ENCODE measurements at places on chromosomes 13 and 19.

- no peak for DNase-seq
Measured at GRCh38 chr19:53101518-53101917, 1.7 kb downstream of the ZNF160 start.

- no peak for DNase-seq
Measured at GRCh38 chr13:113906571-113906970, 42.7 kb upstream of the GAS6 start.

- DNase-seq, result no peak
Measured at GRCh38 chr19:47711652-47712242, 1.5 kb upstream of the EHD2 start.

DNA sequence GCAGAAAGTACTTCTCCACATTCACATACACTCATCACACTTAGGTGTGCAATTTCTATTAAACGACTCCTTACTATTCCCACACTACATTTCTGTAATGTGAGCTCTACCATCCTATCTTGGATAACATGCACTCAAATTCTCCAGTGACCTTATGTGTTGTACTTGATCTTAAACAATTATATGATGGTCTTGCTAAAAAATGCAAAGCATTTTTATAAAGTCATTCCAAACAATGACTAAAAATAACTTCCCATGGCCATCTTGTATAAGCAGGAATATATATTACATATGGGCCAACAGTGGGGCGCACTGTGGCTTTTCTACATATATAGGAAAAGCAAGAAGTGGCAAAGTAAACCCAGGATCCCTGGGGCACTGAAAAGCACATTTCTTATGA is 155.5 kb downstream of the FLT1 start:
- no peak for DNase-seq

GRCh38 chr19:17944301-17944700 is 11.5 kb downstream of the CCDC124 start:
- DNase-seq, result no peak

- DNase-seq, result no peak
Measured at GRCh38 chr13:42544246-42544926, 29.6 kb upstream of the TNFSF11 start.

GRCh38 chr19:46995492-46995891 is 24.1 kb upstream of the NPAS1 start:
- DNase-seq, result no peak

- DNase-seq, result no peak
Measured at GRCh38 chr19:47123406-47123805, 7.2 kb upstream of the SAE1 start.

- DNase-seq, result no peak
Measured at GRCh38 chr13:98721825-98722510, 30.5 kb downstream of the SLC15A1 start.

DNA sequence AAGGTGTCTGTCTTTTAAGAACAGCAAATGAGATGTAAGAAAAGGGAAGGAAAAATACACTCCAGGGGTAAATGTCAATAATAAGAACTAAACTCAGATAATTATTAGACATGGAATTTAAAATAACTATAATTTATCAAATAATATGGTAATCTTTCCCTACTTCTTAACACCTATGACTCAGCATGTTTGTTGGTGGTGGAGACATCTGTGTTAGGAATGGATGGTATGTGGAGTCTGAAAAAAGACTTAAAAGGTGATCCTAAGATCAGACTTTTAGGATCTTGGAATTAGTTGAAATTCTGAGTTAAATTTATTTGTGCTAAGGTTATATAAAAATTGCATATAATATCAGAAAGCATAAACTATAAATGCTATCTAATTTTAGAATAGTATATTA is 915.1 kb downstream of the SLITRK5 start:
- DNase-seq, result no peak

- no peak for DNase-seq
Measured at GRCh38 chr13:74574964-74575728, 440.9 kb upstream of the KLF12 start.

- no peak for DNase-seq
Measured at GRCh38 chr19:5083547-5083965, 114.6 kb downstream of the KDM4B start.

DNA sequence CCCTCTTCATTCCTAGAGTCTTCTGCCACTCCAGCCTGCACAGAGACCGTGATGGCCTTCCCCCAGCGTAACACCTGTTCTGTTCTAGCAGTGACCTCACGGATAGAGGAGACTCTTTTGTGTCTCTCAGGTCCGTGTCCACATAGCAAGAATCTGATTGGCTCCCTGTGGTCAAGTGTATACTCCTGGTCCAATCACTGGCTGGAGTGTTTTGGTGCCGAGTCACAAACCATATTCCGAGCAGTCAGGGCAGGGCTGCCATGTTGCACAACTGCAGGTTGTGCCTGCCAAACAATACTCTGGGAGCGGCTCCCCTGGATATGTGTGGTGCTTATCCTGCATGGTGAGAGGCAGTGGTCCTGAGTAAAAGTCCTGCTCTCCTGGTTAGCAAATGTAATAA is 402.4 kb downstream of the KCNRG start:
- DNase-seq, result no peak

- no peak for DNase-seq
Measured at GRCh38 chr13:76446191-76446590, 440.0 kb downstream of the KCTD12 start.

DNA sequence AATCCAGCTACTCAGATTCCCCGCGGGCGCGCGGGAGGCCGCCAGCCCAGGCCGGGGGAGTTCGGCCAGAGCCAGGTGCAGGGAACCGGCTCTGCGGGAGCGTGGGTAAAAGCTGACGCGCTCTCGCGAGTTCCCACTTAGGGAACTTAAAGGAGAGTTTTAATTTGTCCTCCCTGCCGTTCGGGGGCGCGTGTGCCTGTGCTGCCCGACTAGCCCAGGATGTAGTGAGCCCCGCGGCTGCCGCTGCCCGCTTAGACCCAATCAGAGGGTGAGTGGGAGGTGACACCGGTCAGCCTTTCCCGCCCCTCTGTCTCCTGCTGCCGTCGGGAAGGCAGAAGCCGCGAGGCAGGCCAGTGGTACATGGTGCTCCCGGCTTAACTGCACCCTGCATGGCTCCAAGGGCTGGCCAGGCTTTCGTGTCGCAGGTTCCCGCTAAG is 36.0 kb upstream of the NEK3 start:
- peak; percentile 85 for DNase-seq

DNA sequence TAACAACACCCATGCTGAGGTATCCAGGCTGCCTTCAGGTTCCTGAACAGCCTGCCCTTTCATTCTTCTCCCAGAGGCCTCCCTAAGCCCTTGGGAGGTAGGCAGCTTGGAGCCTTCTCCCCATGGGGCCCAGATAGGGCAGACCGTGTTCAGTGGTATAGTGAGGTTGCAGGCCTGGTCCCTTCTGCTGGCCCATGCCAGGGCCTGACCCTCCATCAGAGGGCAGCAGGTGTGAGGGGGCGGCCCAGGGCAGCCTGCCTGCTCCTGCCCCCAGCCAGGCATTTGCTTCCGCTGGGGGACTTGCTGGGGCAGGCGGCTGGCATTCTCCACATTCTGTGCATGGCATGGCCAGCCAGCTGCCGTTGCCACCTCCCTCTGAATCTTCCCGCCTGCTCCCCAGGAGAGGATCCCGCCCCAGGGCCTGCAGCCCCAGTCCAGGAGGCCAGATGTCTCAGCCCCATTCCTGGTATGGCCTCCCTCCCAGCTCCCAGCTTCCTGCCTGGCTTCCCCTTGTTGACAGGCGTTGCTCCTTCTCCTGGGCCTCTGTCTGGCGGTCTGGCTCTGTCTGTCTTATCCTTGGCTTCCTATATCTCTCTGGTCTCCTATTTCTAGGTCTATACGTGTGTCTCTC is 8.9 kb downstream of the CIC start:
- DNase-seq, result no peak

- no peak for DNase-seq
Measured at GRCh38 chr19:18939922-18940768, 872 bp downstream of the HOMER3 start.

- DNase-seq, result peak; percentile 57
Measured at GRCh38 chr19:49447485-49448431, 3.9 kb downstream of the PIH1D1 start.

DNA sequence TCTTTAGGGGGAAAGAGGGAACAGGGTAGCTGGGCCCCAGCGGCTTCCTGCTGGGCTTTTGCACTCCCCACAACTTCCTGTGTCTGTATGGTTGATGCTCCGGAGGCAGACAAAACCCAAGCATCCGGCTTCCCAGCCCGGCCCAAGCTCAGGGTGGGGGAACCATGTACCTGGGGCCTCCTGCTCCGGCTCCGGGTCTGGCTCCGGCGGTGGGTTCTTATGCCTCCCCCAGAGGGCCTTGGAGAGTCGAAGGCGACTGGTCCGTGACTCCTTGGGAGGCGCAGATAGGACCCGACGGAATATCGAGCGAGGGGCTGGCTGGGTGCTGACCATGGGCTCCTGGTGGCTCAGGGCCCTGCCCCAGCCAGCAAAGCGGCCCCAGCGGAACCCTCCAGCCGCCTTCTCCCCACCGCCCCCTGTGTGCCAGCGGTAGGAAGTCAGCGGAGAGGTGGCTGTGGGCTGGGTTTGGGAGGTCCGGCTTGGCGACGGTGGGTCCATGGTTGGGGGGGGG is 428 bp downstream of the RASAL3 start:
- DNase-seq, result peak; percentile 90

DNA sequence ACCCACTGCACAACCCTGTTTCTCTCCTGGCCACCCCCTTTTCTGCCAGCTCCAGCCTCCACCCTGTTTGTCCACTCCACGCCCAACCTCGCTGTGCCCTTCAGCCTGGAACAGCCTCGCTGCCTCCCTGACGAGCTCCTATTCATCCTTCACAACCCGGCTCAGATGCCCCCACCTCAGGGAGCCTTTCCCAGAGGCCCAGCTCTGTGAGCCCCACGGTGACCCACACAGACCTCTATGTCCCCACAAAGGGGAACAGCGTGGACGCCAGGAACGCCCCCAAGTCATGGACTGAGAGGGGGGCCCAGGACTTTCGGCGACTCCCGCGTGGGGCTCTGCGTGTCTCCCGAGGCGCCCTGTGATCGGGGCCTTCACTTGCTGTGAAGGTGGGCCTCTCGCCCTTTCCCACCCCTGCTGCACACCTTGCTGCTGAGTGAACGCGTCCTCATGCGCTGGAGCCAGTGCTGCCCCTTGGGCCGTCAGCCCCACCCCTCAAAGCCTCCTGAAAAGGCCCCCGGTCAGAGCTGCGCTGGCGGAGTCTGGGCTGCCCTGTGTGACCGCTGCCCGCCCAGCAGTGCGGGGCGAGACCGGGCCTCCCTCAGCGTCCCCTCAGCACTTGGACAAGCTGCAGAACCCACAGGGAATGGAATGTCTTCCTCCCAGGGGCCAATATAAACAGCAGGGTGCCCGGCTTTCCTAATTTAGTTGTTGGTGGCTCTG is 40.0 kb downstream of the ADPRHL1 start:
- DNase-seq, result no peak

DNA sequence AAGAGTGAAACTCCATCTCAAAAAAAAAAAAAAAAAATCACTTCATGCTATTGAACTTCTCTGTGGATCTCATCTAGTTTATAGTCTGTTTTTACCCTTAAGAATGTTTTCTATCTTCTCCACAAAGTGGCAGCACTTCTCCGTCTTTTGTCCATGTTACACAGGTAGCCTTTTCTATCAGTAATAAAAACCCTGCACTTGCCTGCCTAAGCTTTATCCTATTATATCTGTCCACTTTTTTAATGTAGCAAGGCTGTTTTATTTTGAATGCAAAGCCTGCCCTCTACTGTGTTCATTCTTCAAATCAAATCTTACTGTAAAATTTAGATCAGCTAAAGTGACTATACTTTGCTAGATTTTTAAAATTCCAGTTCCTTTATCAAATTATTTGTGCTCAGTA is 124.0 kb downstream of the STOML3 start:
- DNase-seq, result no peak

- DNase-seq, result no peak
Measured at GRCh38 chr19:8336660-8337059, 6.4 kb downstream of the KANK3 start.

GRCh38 chr19:5335593-5335992 is 5.0 kb downstream of the PTPRS start:
- DNase-seq, result no peak

DNA sequence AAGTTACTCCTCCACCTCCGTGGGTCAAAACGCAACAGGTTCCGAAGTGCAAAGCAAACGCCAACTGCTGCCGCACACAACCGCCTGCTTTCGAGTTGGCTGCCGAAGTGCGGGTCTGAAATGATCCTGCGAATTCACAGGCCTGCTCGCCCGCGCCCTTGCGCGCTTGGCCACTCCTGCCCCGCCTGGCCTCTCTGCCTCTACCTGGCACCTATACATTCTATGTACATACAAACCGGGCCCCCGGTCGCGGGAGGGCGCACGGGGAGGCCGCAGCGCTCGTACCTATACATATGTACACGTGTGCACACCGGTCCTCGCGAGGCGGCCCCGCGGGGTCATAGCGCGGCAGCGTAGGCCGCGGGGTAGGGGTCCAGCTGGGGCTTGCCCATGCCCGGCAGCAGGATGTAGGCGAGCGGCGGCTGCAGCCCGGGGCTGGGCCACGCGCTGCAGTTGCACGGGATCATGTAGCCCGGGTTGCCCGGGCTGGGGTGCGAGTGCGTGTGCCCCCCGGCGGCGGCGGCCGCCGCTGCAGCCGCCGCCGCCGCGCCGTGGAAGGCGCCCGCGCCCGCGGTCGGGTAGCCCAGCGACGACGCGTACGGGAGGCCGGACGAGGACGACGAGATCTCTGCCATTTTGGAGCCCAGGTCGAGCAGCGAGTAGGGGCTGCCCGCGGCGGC is 1.3 kb downstream of the SOX21 start:
- peak; percentile 21 for DNase-seq

DNA sequence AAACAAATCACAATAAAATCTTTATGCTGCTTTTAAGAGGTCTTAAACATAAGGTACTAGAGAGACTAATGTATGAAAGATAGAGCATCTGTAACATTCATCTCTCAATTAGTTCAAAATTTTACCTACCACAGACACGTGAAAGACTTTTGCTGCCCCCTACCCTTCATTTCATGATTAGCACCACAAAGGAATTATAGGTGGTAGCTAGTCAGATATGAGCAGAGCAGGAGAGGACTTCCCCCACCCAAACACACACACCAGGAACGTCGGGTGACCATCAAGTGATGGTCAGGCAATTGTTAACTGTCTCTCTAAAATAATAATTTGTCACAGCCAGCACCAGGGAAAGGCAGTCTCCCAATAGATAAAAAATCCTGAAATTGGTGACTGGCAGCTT is 1531.7 kb upstream of the SPRY2 start:
- no peak for DNase-seq

DNA sequence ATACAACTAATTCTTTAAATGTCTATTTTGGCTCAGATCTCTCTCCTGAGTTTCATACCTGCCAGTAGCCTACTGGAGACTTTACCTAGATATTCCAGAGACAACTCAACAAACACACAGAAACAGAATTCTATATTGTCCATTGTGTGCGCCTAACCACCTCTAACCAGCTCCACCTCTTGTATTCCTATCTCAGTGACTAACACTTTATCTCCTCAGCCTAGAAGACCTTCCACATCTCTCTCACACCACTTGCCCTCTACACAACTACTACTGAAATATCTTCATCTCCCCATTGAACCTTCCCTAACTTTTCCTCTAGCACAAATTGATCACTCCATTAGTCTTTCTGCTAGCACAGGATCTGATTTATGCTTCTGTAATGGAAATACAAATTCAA is 6.7 kb downstream of the VWA8 start:
- DNase-seq, result no peak

All from GM12865 (cell line).